Fibroblast of skin of right quadriceps (primary cell): ENCODE measurements at places on chromosomes 6 and 20.

DNA sequence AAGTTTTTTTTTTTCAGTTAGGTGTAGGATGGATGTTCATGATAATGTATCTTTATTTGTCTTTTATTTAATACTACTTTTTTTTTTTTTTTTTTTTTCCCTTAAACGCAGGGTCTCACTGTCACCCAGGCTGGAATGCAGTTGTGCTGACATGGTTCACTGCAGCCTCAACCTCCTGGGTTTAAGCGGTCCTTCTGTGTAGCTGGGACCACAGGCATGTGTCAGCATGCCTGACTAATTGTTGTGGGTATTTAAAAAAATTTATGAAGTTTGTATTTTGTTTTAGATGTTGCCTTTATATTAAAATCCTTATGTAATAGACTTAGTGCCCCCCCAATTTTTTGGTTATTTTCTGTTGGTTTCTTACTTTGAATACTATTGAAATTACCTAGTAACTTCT, 42.6 kb downstream of the NCOA3 start:
- DNase-seq: peak; percentile 84

- no peak for DNase-seq
Measured at GRCh38 chr6:24708612-24709011, 10.3 kb downstream of the C6orf62 start.

DNA sequence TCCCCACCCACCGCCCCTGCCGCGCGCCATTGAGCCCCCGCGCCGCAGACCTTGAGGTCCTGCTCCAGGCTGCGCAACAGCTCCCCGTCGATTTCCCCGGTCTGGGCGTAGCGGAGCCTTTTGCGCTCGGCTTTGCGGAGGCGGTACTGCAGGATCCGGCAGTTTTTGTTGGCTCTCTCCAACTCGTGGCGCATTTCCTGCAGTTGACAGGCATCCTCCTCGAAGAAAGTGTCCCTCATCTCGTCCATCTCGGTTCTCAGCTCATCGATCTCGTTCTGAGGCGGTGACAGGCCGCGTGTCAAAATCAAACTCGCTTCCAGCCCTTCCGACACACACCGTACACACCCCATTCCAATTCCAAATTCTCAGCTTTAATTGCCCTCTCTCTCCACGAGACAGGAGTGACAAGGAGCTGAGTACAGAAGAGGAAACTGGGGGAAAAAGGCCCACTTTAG, 4.3 kb downstream of the MTCL3 start:
- peak; percentile 49 for DNase-seq

GRCh38 chr20:63939061-63939935, 16.9 kb downstream of the UCKL1 start:
- no peak for DNase-seq

DNA sequence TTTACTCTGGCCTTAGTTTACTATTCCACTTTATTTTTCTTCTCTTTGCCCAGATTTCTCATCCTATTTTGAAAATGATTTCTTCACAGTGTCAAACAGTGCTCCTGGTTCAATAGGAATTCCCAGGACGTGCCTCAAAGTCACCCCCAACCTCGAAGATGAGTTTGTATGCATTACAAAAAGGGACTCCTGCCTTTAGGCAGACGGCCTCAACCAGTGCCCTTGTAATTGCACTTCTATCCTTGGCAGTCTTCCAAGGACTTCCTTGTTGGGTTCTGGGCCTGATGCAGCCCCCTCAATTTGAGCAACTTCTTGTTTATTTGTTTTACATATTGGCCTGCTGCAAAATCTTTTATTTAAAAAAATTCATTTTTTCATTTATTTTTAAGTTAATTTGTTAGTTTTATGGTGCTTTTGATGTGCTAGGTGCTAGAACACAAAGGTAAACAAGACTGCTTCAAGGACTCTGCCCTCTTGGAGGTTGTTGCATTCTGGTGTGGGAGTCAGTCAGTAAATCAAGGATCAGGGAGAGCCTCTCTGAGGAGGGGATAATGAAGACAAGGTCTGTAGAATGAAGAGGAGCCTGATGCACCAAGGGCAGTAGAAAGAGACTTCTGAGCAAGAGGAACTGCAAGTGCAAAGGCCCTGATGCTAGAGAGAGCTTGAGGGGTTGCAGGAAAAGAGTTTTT, 181.5 kb upstream of the LAMP5 start:
- DNase-seq: no peak

DNA sequence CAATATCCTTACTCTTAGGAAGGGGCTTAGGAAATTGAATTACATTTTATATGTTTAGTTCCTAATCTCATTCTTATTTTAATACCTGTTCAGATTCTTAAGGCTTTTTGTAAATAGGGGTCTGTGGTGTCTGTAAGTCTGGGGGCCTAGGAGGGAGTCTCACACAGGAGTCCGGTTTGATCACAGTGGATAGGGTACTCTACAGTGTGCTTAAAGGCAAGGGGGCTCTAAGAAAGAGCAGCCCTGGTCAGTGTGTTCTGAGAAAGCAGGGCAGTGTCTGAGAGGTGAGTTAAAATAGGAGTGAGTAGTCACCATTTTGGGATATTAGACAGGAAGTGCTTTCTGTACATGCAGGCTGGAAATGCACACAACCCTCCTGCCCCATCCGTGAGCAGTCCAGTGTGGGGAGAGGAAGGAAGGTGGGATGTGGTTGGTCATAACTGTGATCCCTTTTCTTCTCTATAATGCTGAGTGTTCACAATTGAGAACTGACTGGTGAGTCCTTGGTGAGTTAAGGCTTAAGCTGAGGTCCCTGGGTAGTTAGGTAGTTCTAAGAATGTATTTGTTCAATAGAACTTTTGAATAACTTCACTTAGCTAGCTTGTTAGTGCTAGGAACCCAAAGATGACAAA, 50.0 kb downstream of the CDKAL1 start:
- no peak for DNase-seq

DNA sequence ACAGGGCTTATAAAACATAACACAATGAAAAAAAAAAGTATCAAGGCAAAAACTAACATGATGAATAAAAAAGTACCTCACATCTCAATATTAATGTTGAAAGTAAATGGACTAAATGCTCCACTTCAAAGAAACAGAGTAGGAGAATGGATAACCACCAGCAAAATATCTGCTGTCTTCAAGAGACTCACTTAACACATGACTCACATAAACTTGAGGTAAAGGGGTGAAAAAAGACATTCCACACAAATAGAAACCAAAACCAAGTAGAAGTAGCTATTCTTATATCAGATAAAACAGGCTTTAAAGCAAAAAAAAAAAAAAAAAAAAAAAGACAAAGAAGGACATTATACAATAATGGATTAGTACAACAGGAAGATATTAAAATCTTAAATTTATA, 86.9 kb downstream of the TBC1D32 start:
- DNase-seq: peak; percentile 20

DNA sequence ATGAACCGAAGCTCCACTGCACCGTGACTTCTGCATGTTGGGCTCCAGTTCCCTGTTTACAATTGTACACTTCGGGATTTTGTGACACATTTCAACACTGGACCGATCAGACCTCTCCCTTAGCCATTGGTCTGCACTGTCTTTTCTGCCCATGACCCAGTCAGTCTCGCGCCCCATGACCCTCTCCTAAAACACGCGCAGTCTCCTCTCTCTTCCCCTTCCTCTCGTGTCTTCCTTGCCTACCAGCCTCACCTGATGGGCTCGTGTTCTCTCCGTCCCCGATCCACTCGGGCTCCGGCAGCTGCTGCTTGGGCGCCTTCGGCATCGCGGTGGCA, 535 bp upstream of the ABCF1 start:
- no peak for DNase-seq

GRCh38 chr6:43455531-43456428, at the start of gene DLK2:
TSS of gene DLK2 (minus strand) at chr6:43455548. CDS start at chr6:43454825, 723 bp downstream.
- no peak for DNase-seq

DNA sequence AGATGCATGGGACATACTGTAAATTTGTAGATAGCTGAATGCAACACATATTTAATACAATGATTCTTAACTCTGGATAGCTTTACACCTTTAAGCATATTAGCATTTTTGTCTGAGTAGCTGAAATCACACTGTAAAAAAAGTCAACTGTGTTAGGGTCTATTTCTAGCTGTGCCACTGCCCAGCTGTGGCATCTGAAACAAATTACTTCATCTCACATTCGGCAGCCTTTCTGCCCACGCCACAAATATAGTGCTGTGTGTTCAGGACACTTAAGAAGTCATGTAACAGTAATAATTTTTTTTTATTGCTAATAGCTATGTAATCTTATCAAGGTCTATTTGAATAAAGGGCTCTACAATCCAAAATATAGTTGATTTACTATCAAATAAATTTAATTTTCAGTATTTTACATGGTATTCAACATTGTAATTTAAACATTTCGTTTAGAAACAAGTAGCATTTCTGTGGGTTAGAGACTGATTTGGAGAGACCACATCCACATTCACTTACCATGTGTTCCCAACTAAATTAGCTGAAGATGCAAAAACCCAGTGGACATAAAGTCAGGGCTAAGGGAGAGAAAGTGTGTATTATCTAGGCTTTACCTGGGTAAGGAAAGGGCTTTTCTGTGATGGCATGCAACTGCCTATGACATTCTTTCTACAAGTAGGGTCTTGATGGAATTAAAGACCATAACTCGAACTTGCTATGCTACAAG, 276.7 kb downstream of the PLCB1 start:
- DNase-seq: no peak
